NCI-H1930 (cell line): ENCODE measurements at places on chromosomes 6 and 20.

DNA sequence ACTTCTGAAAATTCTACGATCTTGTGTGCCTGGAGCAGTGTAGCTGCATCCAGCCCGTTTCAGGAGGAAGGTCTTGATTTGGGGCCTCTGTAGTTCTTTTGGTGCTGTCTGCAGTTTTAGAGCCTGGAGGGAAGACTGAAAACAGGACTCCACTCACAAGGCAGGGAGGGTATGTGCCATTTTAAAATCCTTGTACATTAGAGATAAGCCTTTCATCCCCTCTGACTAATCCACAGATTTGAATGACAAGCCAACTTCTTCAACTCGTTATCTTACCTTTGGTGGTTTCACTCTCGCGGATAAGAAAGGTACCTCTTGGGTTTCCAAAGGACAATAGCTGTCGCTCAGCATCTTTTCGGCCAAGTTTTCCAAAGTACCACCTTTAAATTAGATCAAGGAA lies 98.0 kb upstream of the TRAF3IP2 start:
- DNase-seq, result no peak

GRCh38 chr20:62027116-62027515 lies 38.6 kb downstream of the TAF4 start:
- no peak for DNase-seq

- DNase-seq, result no peak
Measured at GRCh38 chr6:113089056-113089455, 741.9 kb downstream of the RFPL4B start.

DNA sequence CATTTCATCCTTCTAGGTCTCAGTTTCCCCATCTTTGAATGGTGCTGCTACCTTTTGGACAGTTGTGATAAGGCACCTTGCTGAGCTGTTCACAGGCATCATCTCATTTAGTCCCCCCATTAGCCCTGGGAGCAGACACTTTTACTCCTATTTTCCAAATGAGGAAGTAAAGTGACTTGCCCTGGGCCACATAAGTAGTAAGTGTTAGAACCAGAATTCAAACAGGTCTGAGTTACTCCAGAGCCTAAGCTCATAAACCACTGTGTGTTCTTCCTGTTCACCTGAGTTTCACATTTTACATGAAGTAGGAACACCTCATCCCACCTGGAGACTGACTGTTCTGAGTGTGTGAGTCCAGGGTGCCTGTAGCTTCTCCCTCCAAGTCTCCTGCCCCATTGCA lies 43.5 kb upstream of the EPB41L1 start:
- DNase-seq, result no peak

GRCh38 chr6:163152701-163153100 lies 261.8 kb upstream of the QKI start:
- no peak for DNase-seq

- no peak for DNase-seq
Measured at GRCh38 chr20:35434085-35435005, 3.7 kb downstream of the GDF5 start.

DNA sequence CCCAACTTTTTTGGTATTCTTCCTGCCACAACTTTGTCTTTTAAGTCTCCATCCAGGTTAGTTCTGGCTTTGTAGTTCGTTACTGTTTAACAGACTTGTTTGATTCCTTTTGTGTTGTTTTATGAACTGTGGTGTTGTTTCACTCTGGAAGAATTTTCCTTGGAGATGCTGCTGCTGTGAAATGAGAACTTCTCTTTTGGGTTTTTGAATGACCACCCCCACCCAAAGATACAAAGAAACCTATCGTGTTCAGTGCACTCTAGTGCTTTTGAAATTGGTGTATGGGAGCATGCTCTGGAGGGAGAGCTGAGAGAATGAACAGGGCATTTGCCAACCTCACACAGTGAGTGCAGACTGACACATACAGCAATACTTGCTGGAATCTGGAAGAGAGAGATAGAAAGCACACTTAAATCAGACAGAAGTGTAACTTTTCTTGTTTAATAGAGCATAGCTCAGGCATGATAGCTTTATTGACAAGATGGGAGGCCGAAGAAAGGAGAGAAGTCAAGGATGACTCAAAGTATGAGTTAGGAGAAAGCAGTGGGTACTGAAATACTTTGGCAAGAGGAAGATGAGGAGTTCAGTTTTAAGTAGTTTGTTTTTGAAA lies 293.1 kb downstream of the SOX4 start:
- no peak for DNase-seq

GRCh38 chr6:137036566-137037300 lies 8.0 kb downstream of the IL20RA start:
- DNase-seq, result no peak

DNA sequence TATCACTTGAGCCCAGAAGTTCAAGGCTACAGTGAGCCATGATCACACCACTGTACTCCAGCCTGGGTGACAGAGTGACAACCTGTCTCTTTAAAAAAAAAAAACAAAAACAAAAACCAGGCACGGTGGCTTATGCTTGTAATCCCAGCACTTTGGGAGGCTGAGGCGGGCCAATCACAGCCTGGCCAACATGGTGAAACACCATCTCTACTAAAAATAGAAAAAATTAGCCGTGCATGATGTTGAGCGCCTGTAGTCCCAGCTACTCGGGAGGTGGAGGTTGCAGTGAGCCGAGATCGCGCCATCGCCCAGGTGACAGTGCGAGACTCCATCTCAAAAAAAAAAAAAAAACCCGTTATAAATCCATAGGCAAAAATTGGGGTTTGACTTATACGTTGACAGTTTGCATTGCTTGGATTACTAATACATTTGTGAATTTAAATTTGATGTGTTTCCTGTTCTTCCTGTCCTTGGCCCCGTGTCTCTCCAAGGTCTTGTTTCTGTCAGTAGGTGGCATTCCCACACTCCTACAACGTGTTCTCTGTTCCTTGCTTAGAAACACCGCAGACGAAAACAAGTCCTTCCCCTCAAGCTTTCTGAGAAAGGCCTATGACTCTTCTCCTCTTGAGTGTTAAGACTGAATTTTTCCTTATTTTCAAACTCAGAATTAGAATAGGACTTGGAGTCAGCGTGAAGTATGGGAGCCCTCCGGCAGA lies 147.0 kb downstream of the DTNBP1 start:
- DNase-seq, result no peak

DNA sequence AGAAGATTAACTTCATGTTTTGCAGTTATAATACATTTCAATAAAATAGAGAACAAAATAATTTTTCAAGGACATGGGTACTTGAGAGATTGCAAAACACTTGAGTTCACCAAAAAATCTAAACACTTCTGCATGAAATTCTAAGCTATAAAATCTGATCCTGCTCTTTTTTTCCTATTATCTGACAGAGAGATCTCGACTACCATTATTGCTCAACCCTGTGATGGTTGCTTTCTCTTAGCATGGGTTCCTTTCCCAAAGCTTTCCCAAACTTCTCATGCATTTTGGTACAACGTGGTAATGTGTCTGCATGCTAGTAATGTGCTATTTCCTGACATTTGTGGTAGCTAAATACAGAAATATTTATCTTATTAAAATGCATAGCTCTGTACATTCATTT lies 1243.1 kb upstream of the ADGRB3 start:
- no peak for DNase-seq

DNA sequence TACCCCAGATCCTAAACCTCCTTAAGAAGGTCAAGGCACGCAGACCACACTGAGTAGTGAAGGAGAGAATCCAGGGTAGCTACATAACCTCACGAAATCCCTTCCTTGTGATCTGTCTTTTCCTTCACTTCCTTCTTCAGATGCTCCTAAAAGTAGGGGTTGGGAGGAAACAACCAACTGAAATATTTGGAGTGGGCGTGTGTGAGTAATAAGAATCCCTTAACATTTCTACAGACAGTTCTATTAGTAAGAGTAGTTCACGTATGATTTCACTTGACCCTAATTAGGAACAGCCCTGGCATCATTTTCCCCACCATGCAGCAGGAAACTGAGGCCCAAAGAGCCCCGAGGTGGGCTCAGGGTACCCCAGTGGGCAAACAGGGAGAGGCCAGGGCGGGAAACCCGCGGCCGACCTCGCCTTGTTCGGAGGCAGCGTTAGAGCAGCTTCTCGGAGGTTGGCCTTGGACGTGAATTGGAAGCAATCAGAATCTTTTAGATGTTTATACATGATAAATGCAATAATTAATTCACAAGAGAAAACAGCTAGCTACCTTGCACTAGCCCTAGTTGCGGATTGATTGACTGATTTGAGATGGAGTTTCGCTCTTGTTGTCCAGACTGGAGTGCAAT lies 859 bp upstream of the RAE1 start:
- no peak for DNase-seq

DNA sequence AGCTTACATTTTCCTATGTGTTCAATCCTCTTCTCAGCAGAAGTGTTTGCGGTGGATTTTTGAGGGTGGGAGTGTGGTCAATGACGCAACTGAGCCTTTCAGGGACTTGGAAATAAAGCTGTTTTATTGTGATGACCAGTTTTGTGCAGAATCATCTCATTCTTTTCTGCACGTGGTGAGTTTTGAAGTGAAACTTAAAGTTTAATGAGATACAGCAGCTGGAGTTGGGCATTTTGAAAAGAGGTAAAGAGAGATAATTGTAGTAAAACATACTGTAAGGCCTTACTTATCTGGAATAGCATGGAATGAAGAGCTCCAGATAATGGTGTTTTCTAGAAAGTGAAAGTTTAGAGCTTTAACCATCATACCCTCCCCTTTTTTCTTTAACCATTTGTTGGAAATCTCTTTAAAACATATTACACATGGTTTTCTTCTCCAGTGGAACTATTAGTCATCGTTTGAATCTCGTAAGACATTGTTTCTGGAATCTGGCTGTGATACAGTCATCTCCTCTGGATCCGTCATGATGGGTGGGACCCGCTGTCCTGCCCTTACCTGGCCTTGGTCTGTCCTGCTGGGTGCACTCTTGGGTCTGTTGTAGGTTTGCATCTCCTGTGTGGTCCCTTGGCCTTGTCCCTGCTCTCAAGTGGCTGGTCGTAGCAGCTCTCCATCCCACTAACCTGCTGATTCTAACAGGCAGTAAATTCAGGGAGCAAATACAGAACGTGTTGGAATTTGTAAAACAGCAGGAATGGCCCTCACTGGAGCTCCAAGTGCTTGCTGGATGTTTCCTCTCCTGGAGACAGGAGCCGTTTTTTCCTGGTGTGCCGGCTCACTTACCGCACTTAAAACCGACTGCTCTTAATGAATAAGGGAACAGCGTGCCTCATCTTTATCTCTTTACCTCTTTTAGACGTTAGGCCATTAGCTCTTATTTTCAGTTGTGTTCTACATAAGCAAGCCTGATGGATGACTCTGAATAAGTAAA lies 29.8 kb downstream of the UST start:
- no peak for DNase-seq

DNA sequence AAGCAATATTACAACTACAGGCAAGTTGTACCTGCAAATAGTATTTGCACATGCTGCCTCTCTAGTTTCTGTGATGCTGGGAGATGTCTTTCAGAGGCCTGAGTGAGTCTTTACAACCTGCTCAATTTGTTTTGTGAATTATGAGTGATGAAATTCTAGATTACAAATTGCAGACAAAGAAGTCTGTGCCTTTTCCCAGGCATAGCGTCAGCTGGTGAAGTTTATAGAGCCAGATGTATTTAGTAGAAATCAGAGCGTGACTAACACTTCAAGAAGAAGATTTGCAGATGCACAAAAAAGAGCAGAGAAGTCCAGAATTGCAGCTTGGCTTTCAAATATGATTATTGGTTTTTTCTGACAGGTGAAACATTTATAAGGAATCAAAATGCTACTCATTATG lies 289.9 kb downstream of the PLCB1 start:
- no peak for DNase-seq

DNA sequence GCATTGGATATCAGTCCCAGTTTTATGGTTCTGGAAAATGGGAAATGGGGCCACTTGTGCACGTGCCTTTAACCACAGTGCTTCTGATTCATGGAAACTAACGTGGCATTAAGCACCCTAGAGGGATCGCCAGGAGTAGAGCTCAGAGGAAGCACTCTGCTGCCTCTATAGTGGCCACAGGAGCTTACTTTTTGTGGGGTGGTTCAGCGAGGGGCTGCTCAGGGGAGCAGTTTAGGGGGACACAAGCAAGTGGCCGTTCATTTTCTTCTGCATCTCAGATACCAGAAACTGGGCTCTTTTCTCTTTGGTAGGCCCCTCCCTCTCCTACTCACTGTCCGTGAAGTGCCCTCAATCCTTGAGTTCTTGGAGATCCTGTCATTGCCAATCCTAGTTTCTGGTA lies 28.5 kb downstream of the AGPAT4 start:
- no peak for DNase-seq

- no peak for DNase-seq
Measured at GRCh38 chr6:9515633-9516606, 899.0 kb downstream of the TFAP2A start.

DNA sequence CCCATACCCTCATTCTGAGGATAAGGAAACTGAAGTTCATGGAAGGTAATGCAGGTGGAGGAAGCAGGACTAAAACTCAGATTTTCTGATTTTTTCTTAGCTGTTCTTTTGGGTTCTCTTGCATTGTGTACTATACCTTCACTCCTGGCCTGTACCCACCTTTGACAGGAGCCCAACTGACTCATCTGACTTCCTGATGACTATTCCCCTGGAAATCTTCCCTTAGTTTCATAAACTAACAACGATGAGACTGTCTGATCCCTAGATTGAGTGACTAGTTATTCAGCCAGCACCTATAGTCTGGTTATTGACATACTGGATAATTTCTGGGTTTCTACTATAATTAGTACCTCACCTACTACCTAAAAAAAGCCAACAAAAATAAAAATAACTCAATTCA lies 10.1 kb downstream of the CRYBG1 start:
- no peak for DNase-seq

GRCh38 chr20:34615477-34615876 lies 57.0 kb downstream of the MAP1LC3A start:
- DNase-seq, result no peak

DNA sequence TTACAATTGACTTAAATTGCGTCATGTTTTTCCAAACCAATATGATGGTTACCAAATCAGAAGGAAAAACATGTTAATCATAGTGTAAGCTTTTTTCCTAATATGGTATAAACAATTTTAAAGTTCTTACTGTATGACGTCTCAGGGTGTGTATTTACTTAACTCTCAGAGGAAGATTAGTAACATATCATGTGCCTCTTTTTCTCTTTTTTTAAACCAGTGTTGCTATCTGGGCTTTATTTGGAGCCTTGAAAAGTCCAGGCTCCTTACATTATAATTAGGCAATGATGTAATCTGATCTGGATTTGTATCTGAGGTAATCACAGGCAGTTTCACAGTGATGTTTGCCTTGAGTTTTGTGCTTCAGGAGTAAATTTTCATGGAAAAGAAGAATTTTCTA lies 20.4 kb upstream of the RAB23 start:
- no peak for DNase-seq

DNA sequence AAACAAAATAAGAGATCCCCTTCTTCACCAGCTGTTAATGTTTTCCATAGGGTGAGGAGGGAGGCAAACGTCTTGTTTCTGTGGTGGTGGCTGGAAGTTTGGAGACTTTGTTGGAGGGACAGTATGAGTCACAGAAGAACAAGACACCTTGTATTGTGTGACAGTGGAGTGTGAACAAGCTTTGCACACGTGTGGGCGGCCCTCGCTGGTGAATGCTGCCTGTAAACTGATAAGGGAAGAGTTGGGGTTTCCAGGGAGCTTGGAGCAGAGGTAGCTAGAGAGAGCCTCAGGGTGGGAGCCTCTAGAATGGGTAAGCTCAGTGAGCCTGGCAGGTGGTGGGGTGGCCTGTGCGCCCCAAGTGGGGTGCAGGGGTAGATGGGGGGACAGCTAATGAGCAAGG lies 78.3 kb downstream of the ZDHHC14 start:
- no peak for DNase-seq

- DNase-seq, result no peak
Measured at GRCh38 chr6:45439459-45439858, 61.7 kb upstream of the SUPT3H start.
